ENCODE measurements at places on chromosomes 5 and 9. TPM values are rescaled to one million over a fixed set of nuclear protein-coding genes. Genes with fewer than 3 reads are reported as not detected.

Gene C8G
- 4.4 TPM for total RNA-seq

Gene MSX2
- total RNA-seq = not detected

Gene GBGT1
- total RNA-seq = 1.2 TPM

Gene SNX30
- 33.1 TPM for total RNA-seq

Gene MOB3B
- 4.4 TPM for total RNA-seq

Gene SH3PXD2B
- total RNA-seq = 26.1 TPM

Gene FAXDC2
- 0.73 TPM for total RNA-seq

Data from PC-9 (cell line).